ENCODE measurements at places on chromosomes 4 and X. TPM values are rescaled to one million over a fixed set of nuclear protein-coding genes. Genes with fewer than 3 reads are reported as not detected.

GRCh38 chr4:82905205-82905604 is 4.7 kb downstream of the THAP9 start:
- H3K27me3 ChIP-seq = no peaks in the 10 kb centered on the region
- DNase-seq = no peak
- no peak overlapping the region for H3K27ac ChIP-seq

GRCh38 chr4:98890702-98891455 is 38.1 kb downstream of the EIF4E start:
- DNase-seq = no peak
- no peaks in the 10 kb centered on the region for H3K4me1 ChIP-seq
- H3K4me3 ChIP-seq = no peak overlapping the region
- H3K27me3 ChIP-seq = no peaks in the 10 kb centered on the region
- peaks cover under 1% of the 10 kb centered on the region for H3K36me3 ChIP-seq

DNA sequence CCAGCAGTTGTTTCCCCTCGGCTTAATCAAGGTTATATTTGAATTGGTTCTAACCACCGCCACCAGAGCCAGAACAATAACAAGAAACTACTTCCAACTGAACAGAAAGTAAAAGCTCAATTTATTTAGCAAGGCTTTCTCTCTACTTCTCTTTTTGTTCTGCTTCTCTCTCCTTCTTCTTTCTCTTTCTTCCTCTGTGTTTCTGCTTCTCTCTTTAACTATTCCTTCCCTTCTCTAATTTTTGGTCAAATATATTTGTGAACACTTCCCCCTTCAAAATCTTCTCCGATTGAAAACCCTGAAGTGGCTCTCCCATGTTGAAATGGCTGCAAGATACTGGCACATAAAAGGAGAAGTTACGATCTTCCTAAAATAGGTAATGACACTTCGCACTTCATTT is 1195.9 kb upstream of the PRKX start:
- no peaks in the 10 kb centered on the region for H3K27me3 ChIP-seq
- no peak overlapping the region for H3K4me3 ChIP-seq
- H3K4me1 ChIP-seq = no peaks in the 10 kb centered on the region
- no peaks in the 10 kb centered on the region for H3K36me3 ChIP-seq

DNA sequence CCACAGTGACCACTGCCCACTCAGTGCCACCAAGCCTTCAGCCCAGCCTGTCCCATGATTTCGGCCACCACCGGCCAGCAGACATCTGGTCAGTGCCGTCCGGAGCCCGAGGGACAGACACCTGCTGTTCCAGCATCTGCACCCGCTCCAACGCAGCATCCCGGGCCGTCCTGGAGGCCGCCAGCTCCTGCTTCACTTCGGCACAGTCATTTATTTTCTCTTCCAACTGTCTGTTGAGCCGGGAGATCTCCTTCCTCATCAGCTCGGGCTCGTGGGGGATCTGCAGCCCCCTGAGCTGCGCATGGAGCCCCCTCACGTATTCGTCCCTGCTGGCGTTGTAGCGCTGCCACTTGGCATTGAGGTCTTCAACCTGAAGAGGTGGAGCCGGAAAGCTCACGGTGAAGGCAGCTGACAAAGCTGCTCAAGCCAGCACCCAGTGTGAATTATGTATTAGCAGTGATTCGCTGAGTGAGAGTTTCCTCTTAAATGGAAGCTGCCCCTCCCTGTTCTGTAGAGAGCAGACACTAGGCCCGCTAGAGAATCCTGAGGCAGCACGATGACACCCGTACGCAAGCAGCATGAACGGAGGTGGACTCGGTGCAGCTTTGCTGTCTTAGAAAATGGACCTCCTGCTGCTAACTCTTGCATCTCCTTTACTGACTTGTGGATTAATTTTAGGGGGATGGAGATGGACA is 11.4 kb downstream of the TNIP2 start:
- peak overlapping the region; percentile 44 for H3K27ac ChIP-seq
- no peak for DNase-seq
- H3K4me3 ChIP-seq = no peak overlapping the region

- no peak overlapping the region for H3K27ac ChIP-seq
- no peaks in the 10 kb centered on the region for H3K36me3 ChIP-seq
- no peaks in the 10 kb centered on the region for H3K4me1 ChIP-seq
- H3K27me3 ChIP-seq = no peaks in the 10 kb centered on the region
Observed at GRCh38 chrX:154359362-154360154, 14.9 kb downstream of the FLNA start.

- no peak for DNase-seq
- H3K27ac ChIP-seq = no peak overlapping the region
- H3K4me3 ChIP-seq = no peak overlapping the region
- H3K36me3 ChIP-seq = no peaks in the 10 kb centered on the region
Observed at GRCh38 chrX:140733766-140734342, 24.3 kb downstream of the LINC00632 start.

- H3K36me3 ChIP-seq = no peaks in the 10 kb centered on the region
- H3K4me1 ChIP-seq = no peaks in the 10 kb centered on the region
- DNase-seq = no peak
- no peak overlapping the region for H3K27ac ChIP-seq
- H3K4me3 ChIP-seq = no peak overlapping the region
- H3K27me3 ChIP-seq = no peaks in the 10 kb centered on the region
Observed at GRCh38 chr4:189029976-189030504, 890.8 kb downstream of the TRIML1 start.

- no peaks in the 10 kb centered on the region for H3K36me3 ChIP-seq
- DNase-seq = no peak
- no peak overlapping the region for H3K4me3 ChIP-seq
- H3K27me3 ChIP-seq = no peaks in the 10 kb centered on the region
Observed at GRCh38 chr4:8290701-8290970, 21.1 kb downstream of the HTRA3 start.

DNA sequence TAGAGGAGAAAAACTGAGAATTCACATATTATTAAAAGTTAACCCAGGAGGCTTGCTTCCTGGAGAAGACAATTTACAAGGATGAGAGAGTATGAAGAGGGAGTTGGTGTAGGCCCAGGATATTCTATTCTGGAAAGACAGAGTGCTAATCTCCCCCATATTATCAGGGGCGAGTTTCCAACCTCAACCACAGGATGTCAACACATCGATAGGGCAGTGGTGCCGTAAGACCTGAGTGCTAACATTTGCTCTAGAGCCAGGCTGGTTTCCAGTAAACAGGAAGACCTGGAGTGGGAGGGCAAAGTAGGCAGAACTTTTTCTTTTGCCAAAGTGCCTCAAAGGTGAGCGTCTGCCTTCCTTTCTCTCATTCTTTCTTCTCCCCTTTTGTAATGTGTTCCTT is 2.8 kb upstream of the AWAT1 start:
- no peaks in the 10 kb centered on the region for H3K27me3 ChIP-seq
- H3K4me3 ChIP-seq = no peak overlapping the region
- no peak for DNase-seq
- H3K4me1 ChIP-seq = no peaks in the 10 kb centered on the region

- no peaks in the 10 kb centered on the region for H3K27me3 ChIP-seq
- H3K27ac ChIP-seq = no peak overlapping the region
- no peak overlapping the region for H3K4me3 ChIP-seq
- H3K4me1 ChIP-seq = no peaks in the 10 kb centered on the region
- H3K36me3 ChIP-seq = no peaks in the 10 kb centered on the region
Observed at GRCh38 chr4:177986236-177986635, 544.0 kb upstream of the AGA start.

DNA sequence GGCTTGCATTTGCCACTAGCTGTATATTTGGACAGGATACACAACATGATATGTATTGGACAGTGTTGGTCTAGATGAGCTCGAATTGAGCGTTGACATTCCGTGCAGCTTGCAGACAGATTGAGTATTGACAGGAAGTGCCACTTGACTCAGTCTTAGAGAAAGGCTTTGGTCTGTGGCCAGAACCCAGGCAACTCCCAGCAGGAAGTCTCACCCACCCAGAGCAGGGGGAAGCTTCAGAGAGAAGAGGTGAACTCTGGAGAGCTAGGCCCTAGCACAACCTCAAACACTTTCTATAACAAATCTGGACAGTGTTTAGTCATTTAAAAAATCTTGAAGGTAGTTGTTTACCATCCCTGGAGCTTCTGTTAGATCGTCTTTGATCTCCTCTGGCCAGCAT is 280.5 kb downstream of the FBXW7 start:
- H3K4me3 ChIP-seq = no peak overlapping the region
- DNase-seq = no peak
- H3K27me3 ChIP-seq = no peaks in the 10 kb centered on the region
- no peak overlapping the region for H3K27ac ChIP-seq

- H3K27me3 ChIP-seq = no peaks in the 10 kb centered on the region
- no peaks in the 10 kb centered on the region for H3K36me3 ChIP-seq
- H3K4me3 ChIP-seq = no peak overlapping the region
- DNase-seq = no peak
- no peaks in the 10 kb centered on the region for H3K4me1 ChIP-seq
Observed at GRCh38 chr4:166895771-166896170, 338.5 kb downstream of the SPOCK3 start.

DNA sequence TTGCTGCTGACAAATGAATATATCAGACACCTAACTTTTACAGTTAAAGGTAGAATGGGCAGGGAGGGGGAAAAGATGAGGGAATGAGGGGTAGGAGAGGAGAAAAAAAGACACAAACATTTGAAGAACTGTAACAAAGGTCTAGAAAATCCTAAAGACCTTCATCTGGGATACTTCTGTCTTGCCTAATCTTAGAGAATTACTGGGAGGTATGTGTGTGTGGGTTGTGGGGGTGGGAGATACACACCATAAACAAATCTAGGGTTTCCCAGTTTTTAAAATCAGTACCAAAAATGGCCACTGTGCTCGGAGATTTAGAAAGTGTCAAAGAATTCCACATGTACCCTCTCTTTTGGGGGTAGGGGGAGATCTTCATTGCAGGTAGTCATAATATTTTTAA is 166.7 kb downstream of the SH3KBP1 start:
- no peaks in the 10 kb centered on the region for H3K4me1 ChIP-seq
- no peaks in the 10 kb centered on the region for H3K36me3 ChIP-seq
- no peak overlapping the region for H3K4me3 ChIP-seq

DNA sequence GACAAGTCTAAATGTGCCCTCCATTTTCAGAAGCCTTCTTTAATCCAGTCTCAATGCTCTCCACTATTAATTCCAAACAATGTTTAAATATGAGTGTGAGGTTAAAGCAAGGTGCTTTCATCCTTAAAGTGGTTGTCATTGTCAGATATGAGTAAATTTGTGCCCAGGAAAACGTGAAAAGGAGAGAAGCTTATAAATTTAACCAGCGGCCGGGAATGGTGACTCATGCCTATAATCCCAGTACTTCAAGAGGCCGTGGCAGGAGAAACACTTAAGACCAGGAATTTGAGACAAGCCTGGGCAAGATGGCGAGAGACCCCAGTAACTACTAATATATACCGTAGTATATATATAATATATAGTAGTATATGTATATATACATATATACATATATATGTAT is 270.0 kb downstream of the ARHGAP24 start:
- H3K4me1 ChIP-seq = no peaks in the 10 kb centered on the region
- no peaks in the 10 kb centered on the region for H3K27me3 ChIP-seq
- no peak for DNase-seq
- no peaks in the 10 kb centered on the region for H3K36me3 ChIP-seq
- no peak overlapping the region for H3K27ac ChIP-seq
- no peak overlapping the region for H3K4me3 ChIP-seq

DNA sequence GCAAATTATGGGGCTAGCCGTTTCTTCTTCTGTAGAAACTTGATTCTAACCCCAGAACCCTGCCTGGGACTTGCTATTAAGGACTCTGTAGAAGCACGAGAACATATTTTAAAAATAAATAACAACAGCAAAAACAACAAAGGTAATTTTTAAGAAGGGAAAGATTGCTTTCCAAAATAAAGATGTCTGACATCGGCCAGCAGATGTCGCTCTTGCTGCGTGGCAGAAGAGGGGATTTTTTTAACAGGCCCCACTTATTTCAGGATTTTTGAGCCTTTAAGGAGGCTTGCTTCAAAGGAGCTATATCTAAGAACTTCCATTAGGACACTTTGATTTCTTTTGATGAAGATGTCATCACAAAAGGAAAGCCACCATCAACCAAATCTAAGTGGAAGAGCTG is 62.8 kb upstream of the EGFL6 start:
- peaks cover 6% of the 10 kb centered on the region for H3K27me3 ChIP-seq
- no peak overlapping the region for H3K4me3 ChIP-seq
- no peak overlapping the region for H3K27ac ChIP-seq
- H3K36me3 ChIP-seq = no peaks in the 10 kb centered on the region
- no peaks in the 10 kb centered on the region for H3K4me1 ChIP-seq

DNA sequence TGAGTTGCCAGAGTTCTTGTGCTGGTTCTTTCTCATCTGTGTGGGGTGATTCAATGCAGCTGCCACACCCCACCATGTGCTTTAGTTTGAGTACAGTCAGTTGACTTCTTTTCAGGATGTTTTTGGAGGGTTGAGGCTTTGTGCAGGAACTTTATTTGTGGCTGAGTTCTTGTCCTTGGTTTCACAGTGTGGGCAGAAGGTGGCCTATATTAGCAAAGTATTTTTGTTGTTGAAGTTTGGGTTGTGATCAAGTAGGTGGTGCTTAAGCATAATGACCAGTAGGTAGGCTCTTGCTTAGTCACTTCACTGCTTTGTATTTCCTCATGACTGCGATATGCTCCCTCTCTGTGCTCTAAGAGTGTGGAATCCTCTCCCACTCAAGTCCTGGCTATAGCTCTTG is 80.3 kb downstream of the ARHGAP24 start:
- no peaks in the 10 kb centered on the region for H3K4me1 ChIP-seq
- no peak overlapping the region for H3K27ac ChIP-seq
- no peak for DNase-seq
- no peaks in the 10 kb centered on the region for H3K27me3 ChIP-seq
- no peak overlapping the region for H3K4me3 ChIP-seq

- no peaks in the 10 kb centered on the region for H3K4me1 ChIP-seq
- H3K27ac ChIP-seq = no peak overlapping the region
- H3K27me3 ChIP-seq = no peaks in the 10 kb centered on the region
- no peaks in the 10 kb centered on the region for H3K36me3 ChIP-seq
- H3K4me3 ChIP-seq = no peak overlapping the region
Observed at GRCh38 chrX:103729015-103729414, 18.3 kb downstream of the TMEM31 start.

- no peaks in the 10 kb centered on the region for H3K4me1 ChIP-seq
- DNase-seq = no peak
- H3K27me3 ChIP-seq = no peaks in the 10 kb centered on the region
- no peak overlapping the region for H3K27ac ChIP-seq
- no peaks in the 10 kb centered on the region for H3K36me3 ChIP-seq
Observed at GRCh38 chrX:50893466-50893865, 17.1 kb upstream of the BMP15 start.

GRCh38 chr4:2831611-2832308 is 11.9 kb upstream of the ADD1 start:
- H3K27me3 ChIP-seq = no peaks in the 10 kb centered on the region
- H3K27ac ChIP-seq = no peak overlapping the region
- H3K36me3 ChIP-seq = peaks cover 12% of the 10 kb centered on the region
- no peak for DNase-seq
- H3K4me3 ChIP-seq = no peak overlapping the region
- no peaks in the 10 kb centered on the region for H3K4me1 ChIP-seq

The DMRTC1 gene
- total RNA-seq = not detected

The AKAP14 gene
- not detected for total RNA-seq

The CT45A5 gene
- not detected for total RNA-seq

The GRXCR1 gene
- not detected for total RNA-seq

The HHIP gene
- 5.9 TPM for total RNA-seq

The PAGE5 gene
- total RNA-seq = not detected

The GSPT2 gene
- total RNA-seq = 5.7 TPM

The NR3C2 gene
- total RNA-seq = 74.8 TPM

The MAGEA9 gene
- total RNA-seq = not detected
